ENCODE measurements at places on chromosomes 4 and X.

- no peak for DNase-seq
Measured at GRCh38 chr4:52091801-52092200, 40.7 kb downstream of the SPATA18 start.

DNA sequence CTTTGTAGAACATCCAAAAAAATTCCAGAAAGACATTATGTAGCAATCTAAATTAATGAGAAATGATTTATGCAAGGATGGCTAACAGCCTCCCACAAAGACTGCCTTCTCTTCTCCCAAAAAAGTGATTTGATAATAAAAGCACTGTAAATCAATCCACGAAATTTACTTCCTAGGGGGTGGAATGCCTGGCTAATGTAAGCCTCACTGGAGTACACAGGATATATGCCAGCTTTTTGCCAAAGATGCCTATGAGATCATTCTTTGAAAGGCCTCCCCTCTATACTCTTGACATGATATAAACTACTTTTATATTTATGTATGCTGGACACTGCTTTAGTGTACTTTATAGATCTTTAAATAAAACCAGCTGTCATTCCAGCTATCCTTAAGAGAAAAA is 211.1 kb downstream of the ADAMTS3 start:
- no peak for DNase-seq

- DNase-seq, result no peak
Measured at GRCh38 chr4:118954246-118954645, 65.6 kb downstream of the SYNPO2 start.

DNA sequence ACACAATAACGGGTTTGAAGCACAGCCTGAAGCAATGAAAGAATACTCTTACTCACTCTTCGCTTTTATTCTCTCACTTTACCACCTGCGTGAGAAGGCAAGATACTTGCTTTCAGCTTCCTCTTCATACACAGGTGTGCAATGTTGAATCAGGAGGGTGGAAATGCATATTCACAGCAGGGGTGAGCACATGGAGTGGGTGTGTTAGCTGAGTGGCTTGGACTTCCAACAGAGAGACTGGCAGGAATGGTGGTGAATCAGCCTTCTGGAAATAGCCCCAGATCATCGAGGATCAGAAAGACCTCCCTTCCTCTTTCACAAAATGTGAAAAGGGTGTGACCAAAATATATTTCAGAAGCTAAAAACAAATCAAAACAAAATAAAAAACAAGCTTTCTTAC is 521.2 kb downstream of the STIM2 start:
- no peak for DNase-seq

DNA sequence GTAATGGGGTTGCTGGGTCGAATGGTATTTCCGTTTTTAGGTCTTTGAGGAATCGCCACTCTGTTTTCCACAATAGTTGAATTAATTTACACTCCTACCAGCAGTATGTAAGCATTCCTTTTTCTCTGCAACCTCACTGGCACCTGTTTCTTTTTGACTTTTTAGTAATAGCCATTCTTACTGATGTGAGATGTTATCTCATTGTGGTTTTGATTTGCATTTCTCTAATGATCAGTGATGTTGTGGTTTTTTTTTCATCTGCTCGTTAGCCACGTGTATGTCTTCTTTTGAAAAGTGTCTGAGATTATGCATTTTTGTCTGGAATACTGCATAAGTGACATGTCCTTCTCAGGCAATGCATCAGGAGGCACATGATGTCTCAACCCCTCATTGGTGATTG is 28.8 kb downstream of the REPS2 start:
- no peak for DNase-seq

DNA sequence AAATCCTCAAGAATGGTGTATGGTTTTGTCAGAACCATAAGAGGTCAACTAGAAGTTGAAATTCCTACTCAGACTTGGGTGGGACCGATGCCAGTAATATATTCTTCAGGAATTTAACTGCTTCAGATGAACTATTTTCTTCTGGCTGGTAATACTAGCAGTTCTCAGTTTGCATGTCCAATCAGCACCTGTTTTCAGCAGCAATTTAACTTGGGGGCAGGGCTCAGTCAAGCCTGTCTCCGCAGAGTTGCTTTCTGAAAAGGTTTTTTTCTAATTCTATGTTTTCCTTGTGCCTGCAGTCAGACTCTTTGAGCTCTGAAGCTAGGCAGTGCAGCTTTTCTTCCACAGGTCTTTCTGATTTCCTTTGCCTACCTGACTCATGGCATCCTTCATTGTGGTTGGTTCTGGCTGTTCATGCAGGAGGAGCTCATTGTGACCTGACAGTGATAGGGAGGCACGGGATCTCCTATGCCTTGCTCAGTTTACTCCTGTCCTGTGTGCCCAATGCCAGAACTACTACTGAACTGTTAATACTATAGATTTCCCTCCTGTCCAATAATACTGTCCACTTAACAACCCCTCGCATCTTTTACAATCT is 17.3 kb upstream of the FMR1 start:
- DNase-seq, result no peak

DNA sequence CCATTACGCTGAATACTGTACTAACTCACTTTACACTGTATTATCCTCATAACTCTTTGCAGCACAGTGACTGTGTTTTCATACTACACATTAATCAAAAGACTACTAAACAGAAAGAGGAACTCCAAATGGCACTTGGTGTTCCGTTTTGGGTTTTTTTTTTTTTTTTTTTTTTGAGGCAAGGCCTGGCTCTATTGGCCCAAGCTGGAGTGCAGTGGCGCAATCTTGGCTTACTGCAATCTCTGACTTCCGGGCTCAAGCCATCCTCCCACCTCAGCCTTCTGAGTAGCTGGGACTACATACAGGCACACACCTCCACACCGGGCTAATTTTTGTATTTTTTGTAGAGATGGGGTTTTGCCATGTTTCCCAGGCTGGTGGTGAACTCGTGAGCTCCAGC is 10.7 kb downstream of the KLHL8 start:
- DNase-seq, result no peak

DNA sequence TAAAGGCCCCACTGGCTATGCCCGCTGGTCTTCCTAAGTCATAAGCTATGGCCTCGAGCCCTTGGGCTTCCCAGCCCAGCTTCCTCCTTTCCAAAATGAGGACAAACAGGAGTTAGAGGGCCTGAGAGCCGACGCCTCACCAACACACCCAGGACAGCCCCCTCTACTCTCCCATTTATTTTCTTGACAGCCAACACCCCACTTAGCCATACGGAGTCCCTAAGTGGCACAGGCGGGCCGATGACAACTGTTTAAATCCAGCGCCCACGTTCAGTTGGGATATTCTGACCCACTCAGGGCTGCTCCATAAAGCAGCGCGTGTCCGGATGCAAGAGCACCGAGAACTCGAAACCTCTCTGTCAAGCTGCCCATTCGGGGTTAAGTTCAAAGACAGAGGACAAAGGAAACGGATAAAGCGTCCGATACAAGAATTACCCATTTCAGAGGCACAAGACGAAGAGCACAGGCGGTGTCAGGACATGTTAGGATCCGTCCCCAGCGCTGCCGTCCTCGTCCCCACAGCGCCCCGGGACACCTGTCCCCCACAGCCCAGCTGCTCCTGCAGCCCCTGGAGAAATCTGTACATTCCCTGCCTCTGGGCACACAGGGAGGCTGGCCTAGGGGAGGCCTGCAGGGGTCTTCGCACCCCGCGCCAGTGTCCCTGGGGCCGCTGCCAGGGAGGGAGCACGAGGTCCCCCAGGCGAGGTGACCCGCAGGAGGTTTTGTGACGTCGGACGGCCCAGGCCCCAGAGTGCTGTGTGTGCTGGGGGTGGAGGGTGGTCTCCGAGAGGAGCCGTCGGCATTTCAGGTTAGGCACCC is 1.2 kb downstream of the PRKX start:
- no peak for DNase-seq

- DNase-seq, result no peak
Measured at GRCh38 chrX:110170029-110170428, 147.9 kb downstream of the AMMECR1 start.

DNA sequence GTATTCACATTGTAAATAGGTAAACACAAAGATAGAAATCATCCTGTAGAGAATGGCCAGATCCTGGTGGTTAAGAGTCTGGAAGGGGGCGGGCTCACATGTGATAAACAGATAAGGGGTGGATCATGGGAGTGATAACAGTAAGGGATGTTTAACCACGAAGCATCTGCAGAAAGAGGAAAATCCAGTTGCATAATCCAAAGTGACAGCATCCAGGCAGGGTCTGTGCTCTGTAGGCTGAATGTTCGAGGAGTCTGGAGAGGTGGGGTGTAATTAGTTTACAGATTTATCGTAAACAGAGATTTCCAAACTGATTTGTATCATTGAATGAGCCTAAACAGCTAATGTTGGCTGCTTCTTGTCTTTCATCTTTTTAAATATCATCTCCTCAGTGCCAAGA is 1009.8 kb upstream of the SLIT2 start:
- no peak for DNase-seq

DNA sequence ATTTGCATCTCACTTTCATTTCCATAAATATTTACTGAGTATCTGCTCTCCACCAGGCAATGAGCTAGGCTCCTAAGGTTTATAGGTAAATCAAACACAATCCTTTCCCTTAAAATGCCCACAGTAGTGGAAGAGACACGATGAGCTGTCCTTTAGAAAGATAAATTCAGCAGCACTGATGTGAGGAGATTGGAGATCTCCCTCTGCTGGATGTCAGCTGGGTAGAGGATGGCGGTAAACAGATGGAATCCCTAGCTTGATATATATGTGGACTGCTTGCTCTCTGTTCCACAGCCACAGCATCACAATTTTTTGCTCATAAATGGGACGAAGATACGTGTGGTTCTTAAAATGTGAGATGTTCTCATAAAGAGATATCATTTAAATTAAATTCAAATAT is 216.4 kb upstream of the RASGEF1B start:
- DNase-seq, result no peak

DNA sequence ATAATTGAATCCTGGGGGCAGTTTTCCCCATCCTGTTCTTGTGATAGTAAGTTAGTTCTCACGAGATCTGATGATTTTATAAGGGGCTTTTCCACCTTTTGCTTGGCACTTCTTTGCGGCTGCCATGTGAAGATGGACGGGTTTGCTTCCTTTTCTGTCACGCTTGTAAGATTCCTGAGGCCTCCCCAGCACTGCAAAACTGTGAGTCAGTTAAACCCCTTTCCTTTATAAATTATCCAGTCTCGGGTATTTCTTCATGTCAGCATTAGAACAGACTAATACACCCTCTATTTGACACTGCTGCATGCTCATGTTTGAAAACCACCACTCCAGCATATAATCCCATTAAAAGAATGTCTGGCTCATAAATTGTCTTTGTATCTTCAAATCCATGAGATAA is 264.4 kb upstream of the ITM2A start:
- no peak for DNase-seq
